ENCODE measurements at places on chromosomes 4 and X.

DNA sequence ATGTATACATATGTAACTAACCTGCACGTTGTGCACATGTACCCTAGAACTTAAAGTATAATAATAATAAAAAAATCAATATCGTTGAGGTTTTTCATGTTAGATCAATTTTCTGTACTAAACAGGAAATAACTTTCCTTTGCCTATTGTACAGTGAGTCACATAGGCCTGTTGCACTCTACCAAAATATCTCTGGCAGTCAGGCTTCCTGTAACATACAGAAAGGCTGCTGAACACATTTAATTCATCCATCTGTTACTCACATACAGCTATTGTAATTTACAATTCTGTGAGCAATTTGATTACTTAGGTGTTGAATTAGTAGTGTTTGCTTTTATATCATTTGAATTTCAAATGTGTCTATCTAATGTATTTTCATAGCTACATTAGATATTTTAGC, 427.8 kb downstream of the TMA16 start:
- no peak for DNase-seq

GRCh38 chr4:153479101-153479500, 12.9 kb downstream of the TMEM131L start:
- DNase-seq, result no peak

DNA sequence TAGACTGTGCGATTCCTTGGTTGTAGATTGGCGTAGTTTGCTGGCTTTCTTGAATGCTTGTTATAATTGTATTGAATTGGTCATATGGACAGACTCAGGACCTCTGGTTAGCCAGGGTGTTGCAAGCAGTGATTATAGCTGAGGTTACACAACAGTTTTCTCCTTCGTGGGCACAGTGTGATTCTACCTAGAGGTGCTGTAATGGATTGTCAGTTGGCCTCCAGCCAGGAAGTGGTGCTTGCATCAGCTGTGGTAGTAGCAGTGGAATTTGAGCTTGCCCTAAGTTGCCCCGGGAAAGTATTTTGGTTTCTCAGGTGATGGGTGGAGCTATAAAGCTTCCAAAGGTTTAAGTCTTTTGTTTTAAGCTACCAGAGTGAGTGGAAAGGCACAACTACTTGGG, 23.1 kb upstream of the GABRG1 start:
- DNase-seq, result no peak

GRCh38 chr4:26531491-26532116, 41.3 kb upstream of the CCKAR start:
- DNase-seq, result no peak

DNA sequence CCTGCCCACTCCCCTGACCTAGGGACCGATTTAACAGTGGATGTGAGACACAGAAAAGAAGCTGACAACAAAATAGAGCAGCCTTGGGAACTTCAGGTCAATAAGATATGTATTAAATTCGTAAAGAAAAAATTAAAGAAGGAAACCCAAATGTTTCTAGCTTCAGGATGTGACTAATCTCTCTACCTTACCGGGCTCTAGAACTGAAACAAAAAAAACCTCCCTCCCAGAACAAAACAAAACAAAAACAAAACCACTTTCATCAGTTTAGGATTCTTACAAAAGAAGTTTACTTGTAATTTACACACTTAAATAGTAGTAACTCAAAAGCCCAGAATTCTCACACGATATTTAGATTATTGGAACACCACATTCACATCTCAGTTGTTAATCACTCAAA, 185.8 kb upstream of the RPS6KA3 start:
- no peak for DNase-seq

DNA sequence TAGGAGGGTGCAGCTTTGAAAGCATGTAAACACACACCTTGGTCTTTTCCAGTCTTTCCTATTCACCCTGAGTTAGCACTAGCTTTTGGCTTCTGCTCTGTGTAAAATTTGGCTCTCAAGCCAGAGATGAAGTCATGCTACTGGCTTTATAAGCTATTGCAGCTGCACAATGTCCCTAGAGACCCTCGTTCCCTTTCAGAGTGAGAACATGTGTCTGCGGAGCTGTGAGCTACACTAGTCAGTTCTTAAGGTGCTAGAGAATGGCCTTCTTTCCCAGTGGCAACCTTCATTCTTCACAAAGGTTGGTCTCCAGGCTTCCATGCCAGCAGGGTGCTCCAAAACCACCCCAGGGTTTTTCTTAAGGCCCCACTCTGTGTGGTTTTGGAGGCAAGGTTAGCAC, 199.1 kb downstream of the SPATA18 start:
- DNase-seq, result no peak

DNA sequence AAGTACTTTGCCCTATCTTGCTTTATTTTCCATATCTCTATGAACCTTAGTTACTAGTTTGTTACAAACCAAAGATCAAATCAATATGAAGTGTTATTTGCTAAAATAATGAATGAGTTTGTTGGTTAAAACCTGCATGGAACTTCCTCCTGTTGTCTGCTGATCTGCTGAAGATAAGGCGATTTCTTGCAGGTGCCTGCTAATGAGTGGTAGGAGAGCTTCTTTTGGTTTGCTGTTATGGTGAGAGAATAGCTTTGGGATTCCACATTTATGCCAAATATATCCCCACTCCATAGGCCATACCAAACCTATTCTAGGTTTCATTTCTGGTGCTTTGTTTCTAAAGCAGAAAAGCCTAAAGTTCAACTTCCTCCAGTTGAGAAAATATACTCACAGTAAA, 103.8 kb upstream of the PCDH10 start:
- DNase-seq, result no peak

DNA sequence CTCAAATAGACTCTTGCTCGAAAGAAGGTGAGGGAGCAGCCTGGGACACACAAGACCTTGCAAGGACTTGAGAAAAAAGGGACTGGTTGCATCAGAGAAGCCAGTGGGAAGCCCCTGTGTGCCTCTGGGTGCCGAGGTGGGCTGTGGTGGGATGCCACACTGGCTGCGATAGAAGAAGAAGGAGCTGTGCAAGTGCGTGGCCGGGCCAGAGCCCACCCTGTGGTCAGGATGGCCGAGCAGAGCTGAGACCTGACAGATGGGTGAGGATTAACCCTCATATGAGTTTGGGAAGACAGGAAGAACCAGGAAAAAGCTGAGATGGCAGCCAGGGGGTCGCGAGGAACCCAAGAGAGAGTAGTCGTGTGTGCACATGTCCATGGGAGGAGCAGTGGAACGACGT, 44.6 kb upstream of the HGFAC start:
- no peak for DNase-seq

DNA sequence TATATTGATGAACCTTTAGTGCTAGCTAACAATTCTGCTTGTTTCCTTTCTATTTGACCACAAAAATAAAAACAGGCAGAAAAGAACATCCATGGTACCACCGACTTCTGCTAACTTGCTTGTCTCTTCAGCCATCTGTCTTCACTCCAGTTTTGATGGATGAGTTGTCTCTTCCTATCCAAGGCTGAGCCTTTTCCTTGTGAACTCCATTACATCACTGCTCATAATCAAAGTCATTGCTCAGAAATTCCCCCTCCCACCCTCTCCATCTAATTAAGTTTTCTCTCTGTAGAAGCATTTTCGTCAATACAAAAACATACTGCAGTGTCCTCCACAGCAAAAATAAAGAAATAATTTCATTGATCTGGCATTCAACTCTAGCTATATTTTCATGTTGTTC, 184.4 kb downstream of the SPCS3 start:
- DNase-seq, result no peak

DNA sequence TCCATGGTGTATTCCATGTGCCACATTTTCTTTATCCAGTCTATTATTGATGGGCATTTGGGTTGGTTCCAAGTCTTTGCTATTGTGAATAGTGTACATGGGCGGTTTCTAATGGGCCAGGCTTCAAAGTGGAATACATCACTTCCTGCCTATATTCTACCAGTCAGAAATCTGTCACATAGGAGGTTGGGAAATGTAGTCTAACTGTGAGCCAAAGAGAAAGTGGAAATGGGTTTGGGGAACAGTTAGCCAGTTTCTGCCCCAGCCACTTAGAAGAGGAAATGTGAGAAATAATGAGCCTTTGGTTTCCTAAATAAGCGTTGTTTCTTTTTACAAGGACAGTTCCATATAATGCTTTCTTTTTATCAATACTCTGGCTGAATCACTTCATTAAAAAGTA, 85.1 kb upstream of the AP1S2 start:
- no peak for DNase-seq

GRCh38 chrX:15781961-15782699, 8.2 kb upstream of the ZRSR2 start:
- no peak for DNase-seq

DNA sequence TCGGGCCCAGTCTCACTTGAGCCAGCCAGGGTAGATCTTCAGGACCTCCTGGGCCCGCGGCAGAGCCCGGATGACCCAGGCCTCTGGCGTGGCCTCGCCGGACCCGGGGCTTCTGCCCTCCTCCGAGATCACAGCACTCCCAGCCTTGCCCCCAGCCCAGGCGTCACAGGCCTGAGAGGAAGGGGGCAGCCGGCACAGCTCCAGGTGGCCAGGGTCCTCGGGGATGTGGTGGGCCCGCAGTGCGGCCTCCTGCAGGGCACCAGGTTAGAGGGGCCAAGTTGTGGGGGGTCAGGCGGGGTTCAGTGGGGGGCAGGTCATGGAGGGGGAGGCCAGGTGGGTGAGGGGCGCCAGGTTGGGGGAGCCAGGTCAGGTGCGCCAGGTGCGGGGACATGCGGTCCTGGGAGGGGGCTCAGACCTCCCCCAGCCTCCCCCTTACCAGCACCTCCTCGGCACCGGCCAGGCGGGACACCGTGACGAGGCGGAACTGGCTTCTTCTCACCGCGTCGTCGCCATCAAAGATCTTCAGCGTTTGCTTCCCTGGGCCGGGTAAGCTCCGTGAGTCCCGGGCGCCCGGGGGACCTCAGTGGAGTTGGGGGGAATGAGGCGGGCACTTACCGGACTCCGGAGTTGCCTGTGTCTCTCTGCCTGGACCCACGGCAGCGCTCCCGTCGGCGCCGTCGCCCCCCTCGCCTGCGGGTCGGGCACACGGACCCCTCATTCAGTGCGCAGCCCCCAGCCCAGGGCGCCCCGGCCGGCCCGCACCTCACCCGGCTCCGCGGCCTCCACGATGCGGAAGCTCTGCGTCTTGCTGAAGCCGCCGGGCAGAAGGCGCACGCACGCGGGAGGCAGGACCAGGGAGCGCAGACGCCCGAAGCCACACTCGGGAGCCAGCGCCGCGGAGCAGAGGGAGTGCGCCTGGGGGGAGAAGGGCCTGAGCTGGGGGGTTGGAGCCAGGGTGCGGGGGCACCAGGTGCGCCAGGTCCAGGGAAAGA, 6.0 kb downstream of the DGKQ start:
- no peak for DNase-seq

- no peak for DNase-seq
These were observed 552.6 kb downstream of the PPARGC1A start for GRCh38 chr4:23337292-23337691.

DNA sequence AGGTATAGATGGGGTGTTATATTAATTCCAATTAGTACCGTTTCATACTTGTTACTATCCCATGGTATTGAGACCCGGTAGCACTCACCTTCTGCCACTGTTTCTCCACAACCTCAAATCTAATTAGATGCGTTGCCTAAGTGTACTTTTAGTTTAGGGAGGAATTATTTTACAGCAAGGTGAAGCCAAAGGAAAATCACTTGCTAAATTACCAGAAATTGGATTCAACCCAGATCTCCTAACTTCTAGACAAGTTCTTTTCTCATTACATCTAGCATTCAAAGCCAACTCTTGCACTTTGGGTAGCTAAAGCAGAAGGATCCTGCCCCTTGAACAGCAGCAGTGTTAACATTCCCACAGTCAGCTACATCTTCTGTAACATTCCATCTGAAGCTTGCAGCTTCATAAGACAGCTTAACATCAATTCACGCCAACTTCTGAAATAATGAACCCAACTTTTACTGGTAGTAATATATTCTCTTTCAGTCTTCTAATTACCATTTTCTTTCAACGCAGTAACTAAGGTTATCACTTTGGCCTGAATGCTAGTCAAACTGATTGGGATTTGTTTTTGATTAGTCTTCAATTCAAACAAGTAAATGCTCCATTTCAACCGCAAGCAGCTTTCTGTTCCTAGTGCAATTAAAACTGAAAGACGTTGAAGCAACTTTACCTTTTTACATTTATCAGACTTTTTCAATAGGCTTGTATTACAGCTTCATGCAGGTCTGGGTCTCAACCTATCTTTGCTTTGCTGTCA, 934 bp upstream of the SEC31A start:
- DNase-seq, result no peak

DNA sequence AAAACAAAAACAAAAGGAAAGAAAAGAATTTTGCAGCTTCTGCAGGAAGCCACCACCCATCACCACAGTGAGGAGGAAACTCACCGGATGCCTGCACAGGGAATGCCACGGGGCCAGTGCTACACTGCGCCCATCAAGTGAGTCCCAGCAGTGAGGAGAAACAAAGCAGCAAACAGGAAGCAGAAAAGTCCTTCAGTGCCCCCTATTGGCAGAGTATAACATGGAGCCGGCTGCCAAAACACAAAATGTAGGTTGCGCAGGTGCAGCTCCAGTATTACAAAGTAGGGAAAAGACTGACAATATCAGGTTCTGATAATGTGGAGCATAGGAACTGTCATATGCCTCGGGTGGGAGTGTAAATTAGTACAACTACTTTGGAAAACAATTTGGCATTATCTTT, 23.3 kb upstream of the SCML2 start:
- no peak for DNase-seq

GRCh38 chr4:26242451-26242850, 78.4 kb upstream of the RBPJ start:
- no peak for DNase-seq
